ENCODE measurements at places on chromosomes 16 and 17.

GRCh38 chr16:74024953-74025352 is 271.7 kb upstream of the PSMD7 start:
- no peak for DNase-seq

DNA sequence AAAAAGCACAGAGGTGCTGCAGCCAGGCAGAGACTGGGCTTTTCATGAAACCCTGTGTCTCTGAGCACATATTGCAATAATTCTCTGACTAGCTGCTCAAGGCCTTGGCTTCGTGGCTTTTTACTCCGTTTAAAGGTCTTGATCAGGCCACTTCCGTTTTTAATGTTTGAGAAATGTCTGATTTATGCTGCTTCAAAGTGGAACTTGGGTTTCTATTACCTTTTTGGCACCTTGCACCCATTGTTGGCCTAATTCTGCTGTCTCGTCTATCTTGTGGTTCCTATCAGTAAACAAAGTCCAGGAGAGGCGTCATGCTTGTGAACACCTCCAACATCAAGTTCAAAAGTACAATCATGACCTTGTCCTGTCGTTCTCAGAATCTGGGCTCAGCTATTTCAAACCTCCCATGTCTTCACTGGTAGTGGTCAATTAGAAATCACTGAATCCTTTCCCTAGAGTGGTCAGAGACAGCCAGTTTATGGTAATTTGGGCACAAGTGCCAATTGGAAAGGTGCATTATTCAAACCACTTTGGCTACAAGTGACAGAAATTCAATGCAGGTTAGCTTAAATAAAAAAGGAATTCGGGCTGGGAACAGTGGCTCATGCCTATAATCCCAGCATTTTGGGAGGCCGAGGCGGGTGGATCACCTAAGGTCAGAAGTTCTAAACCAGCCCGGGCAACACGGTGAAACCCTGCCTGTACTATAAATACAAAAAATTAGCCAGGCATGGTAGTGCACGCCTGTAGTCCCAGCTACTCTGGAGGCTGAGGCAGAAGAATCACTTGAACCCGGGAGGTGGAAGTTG is 33.3 kb upstream of the METTL9 start:
- DNase-seq, result no peak

GRCh38 chr16:72312828-72313227 is 140.9 kb upstream of the PMFBP1 start:
- DNase-seq, result peak; percentile 3

- no peak for DNase-seq
Measured at GRCh38 chr16:50285406-50286003, 19.2 kb downstream of the ADCY7 start.

DNA sequence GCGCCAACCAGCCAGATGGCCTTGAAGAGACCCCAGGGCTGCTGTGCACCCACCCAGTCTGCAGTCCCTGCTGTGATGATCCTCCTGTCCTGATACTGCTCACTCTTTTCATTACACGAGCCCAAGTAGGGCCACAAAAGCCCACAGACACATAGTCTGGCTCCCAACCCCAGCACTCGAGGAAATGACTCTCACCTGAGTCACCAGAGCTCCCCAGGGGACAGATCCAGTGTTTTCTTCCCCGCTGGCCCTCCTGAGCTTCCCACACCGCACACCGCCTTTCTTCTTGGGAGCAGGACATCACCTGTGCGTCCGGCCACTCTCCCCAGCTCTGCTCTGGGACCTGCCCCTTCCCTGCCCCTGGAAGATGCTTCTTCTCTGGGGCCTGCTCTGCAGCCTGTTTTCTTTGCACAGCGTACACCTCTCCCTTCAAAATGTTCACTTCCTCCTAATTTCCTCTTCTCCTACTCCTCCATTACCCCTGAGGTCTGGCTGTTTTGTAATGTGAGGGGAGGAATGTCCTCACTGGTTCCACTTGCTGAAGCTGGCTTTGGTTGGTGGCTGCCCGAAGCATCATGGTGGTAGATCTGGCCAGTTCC is 2.0 kb upstream of the SCN4A start:
- DNase-seq, result no peak

DNA sequence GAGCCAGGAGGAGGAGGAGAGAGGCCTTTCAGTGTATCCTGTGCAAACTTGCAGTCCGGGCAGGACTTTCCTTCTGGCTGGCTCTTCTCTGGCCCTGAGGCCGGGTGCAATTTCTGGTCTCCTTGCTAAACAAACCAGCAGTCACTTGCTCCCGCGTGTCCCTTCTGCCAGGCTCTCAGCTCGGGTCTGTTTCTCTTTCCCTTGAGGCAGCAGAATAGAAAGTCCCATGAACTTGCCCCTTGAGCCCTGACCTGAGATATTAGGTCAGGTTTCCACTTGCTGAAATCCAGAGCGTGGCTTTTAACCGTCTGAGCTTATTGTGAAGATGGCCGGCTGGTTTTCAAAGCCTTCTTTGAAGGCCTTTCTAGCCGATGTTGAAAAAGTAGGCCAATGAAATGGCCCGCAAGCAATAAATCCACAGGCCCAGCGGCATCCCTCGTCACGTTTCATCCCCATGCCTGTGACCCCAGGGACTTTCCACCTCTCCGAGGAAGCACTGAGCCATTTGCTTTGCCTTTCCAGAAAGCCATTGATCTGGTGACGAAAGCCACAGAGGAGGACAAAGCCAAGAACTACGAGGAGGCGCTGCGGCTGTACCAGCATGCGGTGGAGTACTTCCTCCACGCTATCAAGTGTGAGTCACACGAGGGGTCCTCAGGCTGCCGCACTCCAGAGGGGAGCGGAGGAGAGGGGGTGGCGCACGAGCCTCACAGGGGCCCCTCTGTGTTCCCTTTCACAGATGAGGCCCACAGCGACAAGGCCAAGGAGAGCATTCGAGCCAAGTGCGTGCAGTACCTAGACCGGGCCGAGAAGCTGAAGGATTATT is 4.5 kb downstream of the VPS4A start:
- DNase-seq, result no peak

- DNase-seq, result no peak
Measured at GRCh38 chr17:5668557-5669138, 84.3 kb upstream of the NLRP1 start.

DNA sequence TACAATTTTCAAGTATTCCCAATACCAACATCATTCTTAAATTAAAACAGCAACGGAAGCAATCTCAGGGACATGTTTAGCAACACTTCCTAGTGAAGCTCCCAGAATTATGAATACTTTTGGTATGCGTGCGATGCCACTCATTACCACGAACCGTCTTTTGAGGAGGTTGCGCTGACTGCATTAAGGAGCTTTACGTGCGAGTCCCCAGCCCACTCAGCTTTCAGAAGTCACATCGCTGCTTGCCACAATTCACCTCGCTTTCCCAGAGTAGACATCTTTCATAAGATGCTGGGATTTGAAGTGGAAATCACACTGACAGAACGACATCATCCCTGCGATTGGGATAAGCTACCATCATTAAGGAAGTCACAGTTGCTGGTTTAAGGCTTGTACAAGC is 441.6 kb upstream of the HSBP1 start:
- no peak for DNase-seq

GRCh38 chr17:83202002-83203000 is 122.9 kb downstream of the METRNL start:
- no peak for DNase-seq

- no peak for DNase-seq
Measured at GRCh38 chr16:12729448-12729847, 74.2 kb downstream of the CPPED1 start.

DNA sequence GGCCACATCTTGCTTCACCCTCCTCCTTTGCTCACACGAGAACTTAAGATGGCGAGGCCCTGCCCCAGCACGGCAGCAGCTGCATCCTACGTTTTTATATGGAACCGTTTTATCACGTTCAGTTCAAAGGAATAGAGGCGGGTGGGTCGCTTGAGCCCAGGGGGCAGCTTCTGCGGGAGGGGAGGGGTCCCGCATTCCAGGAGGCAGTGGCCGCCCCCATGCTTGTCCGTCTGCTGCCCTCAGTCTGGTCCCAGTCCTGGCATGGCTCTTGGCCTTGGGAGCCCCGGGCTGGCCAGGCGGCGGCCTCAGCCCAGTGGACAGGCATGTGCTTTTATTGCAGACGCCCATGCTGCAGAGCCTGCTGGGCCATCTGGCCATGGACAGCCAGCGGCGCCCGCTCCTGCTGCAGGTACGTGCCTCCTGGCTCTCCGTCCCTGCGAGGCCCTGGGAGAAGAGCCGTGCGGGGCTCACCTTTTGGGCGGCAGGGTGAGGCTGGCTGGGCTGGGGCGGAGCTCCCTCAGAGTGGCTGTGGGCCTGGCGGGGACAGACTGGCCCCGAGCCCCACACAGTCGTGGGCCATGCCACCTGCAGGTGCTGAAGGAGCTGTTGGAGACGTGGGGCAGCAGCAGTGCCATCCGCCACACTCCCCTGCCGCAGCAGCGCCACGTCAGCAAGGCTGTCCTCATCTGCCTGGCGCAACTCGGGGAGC is 6.8 kb downstream of the TELO2 start:
- DNase-seq, result no peak

DNA sequence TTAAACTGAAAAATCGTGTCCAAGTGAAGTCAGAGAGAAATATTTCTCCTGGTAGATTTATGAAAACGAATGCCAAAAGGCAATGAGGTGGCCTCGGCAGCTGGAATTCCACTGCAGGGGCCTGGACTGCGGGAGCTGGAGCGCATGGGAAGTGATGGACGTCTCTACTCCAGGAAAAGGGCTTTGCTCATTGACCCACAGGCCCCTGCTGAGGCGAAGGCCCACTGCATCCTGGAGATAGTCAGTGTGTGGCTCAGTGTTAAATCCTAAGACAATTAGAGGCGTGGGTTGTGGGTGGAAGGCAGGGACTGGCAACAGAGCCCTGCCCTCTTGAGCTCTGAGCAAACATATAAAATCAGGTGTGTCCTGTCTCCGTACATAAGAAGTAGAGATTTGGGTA is 191.4 kb downstream of the SLC39A11 start:
- no peak for DNase-seq

- no peak for DNase-seq
Measured at GRCh38 chr16:88616320-88616719, 22.1 kb upstream of the IL17C start.

- no peak for DNase-seq
Measured at GRCh38 chr17:4583782-4584100, 588 bp upstream of the SMTNL2 start.

GRCh38 chr17:51000835-51001638 is 119.6 kb downstream of the SPAG9 start:
- DNase-seq, result no peak

GRCh38 chr17:30599428-30600059 is 122.3 kb downstream of the GOSR1 start:
- DNase-seq, result no peak

DNA sequence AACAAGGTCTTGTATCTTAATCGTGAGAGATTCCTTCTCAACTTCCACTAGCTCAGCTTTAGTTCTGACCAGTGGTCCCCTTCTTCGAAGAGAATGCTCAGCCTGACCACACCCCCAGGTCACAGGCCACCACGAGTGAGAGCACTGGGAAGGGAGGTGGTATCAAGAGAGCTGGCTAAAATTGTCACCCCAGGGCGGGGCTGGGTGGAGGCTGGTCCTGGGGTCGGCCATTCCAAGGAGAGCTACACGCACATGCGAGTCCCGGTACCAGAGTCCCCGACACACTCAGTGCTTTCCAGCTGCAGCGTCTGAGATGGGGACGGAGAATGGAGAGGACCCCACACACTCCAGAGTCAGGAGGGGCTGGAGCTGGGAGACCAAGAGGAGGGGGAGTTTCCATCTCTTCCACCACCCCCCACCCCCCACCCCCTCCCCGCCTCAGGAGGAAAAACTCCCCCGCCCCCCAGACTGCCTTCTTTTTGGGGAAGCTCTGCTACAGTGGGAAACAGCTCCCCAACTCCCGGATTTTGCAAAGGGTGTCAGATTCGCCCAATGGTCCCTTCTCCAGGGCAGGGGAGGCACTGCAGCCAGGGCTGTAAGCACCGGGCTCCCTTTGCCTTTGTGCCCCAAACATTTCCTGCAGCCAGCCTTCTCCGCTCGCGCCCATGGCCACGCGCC is 1.6 kb downstream of the C1QL1 start:
- no peak for DNase-seq

GRCh38 chr17:28648698-28649097 is 3.7 kb upstream of the BLTP2 start:
- no peak for DNase-seq

GRCh38 chr16:22971346-22971924 is 157.5 kb downstream of the HS3ST2 start:
- DNase-seq, result no peak

DNA sequence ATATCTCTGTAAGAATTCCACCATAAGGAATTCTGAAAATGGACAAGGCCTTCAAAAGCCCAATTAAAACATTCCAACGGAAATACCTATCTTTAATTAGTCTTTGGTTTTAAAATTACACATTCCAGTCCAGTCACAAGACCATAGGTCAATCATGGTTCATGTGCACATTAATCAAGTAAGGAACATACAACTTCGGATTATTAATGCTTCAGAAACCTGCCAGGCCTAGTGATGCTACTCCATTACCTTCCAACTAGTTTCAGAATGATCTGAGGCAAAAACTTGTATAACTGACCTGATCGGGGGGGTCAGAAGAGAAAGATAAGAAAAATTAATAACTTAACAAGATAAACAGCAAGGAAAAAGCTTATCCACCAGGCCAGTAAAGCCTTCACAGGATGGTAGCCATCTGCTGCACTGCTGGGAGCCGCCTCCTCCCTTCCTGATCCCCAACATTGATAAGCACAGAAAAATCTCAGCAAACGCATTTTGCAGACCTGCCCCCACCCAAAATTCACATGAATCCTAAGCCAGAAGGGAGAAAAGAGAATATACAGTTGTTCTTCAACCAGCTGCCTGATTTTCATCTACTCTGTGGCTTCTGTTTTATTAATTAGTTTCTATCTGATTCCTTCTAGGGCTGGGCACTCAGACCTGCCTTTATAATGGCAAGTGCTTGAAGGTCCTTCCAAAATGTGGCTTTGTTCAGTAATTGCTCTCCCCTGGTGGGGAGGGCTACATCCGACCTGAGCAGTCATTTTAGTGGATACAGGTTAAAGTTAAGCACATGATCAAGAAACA is 6.0 kb downstream of the SDR42E1 start:
- no peak for DNase-seq

DNA sequence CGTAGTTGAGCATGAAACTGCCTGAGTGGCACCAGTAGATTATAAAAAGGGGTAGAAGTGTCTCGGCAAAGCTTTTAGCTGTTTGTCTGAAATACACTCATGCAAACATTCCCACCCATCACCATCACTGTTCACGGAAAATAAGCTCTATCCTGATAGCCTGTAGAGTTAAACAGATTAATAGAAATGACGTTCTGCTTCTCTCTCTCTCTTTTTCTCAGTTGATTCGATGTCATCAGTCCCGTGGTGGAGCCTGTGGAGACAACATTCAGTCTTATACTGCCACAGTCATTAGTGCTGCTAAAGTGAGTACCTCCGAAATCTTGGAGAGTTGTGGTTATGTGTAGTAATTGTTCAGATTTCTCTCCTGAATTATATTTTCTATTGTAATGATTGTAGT is 224.7 kb downstream of the BCAS3 start:
- DNase-seq, result no peak

- no peak for DNase-seq
Measured at GRCh38 chr16:20268409-20268808, 58.9 kb downstream of the GP2 start.

DNA sequence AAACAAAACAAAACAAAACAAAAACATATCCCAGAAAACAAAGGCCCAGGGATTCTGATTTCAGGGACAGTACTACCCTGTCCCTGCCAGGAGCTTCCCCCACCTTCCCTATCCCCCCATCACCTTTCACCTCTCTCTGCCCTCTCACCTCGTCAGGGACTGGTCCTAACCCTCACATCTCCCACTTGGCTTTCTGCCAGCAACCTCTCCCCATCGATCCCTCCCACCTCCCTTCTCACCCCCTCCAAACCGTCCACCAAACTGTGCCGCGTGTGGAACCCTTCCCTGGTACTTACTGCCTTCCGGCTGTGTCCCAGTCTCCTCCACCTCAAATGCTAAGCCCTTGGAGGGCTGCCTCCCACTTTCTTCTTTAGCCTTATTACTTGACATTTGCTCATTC is 36.4 kb downstream of the TMEM186 start:
- DNase-seq, result no peak
